Frontal cortex (tissue), 4 donors: ENCODE measurements at places on chromosomes 2 and 18.

GRCh38 chr2:950080-950966, at the start of gene SNTG2:
TSS of gene SNTG2 (plus strand) at chr2:950849. CDS start at chr2:950997, 148 bp downstream.
- DNase-seq, result peak; percentile 68

DNA sequence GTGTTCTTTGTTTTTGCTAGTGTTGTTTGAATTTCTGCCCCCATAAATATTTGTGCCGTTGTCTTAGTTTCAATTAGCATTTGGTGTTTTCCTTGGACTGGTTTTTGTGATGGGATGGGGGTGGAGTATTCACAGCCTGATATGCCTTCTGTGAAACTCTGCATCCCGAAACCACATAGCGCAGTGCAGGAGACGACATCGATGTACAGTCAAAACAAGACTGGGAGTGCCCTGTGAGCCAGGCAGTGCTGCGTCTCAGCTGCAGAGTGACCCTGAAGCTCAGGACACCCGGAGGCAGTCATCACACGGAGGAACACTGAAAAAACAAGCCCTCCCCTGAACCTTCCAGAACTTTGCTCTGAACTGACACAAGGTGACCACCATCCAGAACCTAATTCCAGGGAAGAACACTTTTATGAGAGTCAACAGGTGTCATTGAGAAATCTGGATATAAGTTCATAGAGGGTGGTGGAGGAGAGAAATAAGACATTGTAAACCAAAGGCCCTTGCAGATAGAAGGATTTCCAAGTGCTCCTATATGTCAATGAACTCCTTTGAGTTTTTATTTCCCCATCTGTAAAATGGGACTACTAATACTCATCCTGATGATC, 61.2 kb upstream of the CABLES1 start:
- DNase-seq, result no peak

GRCh38 chr18:46373791-46374190, 269.6 kb downstream of the HAUS1 start:
- no peak for DNase-seq

GRCh38 chr18:47882641-47883040, 47.8 kb downstream of the SMAD2 start:
- DNase-seq, result no peak

- DNase-seq, result no peak
These were observed 9.0 kb downstream of the EMX1 start for GRCh38 chr2:72926368-72926767.

GRCh38 chr2:203549406-203549805, 14.3 kb upstream of the RAPH1 start:
- DNase-seq, result no peak

GRCh38 chr18:36162981-36163380, 24.3 kb upstream of the MOCOS start:
- no peak for DNase-seq

DNA sequence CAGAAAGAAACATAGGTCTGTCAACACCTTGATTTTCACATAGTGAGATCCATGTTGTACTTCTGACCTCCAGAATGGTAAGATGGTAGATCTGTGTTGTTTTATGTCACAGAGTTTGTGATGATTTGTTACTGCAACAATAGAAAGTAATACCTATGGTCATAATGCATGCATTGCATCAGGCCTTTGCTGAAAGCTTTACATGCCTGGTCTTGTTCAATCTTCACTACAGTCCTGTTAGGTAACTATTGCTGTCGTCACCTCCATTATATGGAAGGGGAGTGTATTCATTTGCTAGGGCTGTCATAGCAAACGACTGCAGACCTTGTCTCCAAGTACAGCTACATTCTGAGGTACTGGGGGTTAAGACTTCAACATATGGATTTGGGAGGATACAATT, 243.5 kb downstream of the ANAPC1 start:
- DNase-seq, result no peak

DNA sequence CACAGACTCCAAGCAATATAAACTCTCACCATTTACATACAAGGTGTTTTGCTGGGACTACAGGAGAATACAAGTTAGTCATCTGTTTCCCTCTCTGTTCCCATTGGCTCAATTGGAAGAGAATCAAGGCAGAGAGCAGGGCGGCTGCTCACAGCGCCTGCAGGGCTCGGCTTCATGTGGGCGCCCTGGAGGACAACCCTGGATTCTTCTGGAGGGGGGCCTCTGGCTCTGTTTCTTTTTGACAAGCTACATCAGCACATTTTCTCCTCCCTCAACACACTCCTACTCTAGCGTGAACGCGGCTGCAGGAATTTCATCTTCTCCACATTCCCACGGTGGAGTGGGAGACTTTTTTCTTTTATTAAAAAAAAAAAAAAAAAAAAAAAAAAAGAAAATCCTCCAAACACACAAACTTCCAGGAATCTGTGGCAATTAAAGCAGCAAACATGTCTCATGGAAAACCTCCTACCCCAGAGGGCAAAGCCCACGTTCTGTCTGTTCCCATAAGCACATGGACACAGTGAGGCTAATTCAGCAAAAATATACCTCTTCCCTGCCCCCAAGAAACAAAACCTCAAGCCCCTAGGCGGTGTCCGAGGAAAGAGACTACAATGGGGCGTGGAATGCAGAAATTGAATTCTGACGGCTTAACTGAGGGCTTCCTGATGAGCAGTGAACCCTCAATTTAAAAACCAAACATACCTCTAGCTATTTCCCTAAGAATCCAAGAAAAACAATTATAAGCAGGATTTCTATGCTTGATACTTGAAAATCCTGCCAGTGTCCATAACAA, 50.6 kb downstream of the PARD6G start:
- no peak for DNase-seq

- DNase-seq, result no peak
These were observed 139.9 kb upstream of the MEX3C start for GRCh38 chr18:51337406-51337805.

DNA sequence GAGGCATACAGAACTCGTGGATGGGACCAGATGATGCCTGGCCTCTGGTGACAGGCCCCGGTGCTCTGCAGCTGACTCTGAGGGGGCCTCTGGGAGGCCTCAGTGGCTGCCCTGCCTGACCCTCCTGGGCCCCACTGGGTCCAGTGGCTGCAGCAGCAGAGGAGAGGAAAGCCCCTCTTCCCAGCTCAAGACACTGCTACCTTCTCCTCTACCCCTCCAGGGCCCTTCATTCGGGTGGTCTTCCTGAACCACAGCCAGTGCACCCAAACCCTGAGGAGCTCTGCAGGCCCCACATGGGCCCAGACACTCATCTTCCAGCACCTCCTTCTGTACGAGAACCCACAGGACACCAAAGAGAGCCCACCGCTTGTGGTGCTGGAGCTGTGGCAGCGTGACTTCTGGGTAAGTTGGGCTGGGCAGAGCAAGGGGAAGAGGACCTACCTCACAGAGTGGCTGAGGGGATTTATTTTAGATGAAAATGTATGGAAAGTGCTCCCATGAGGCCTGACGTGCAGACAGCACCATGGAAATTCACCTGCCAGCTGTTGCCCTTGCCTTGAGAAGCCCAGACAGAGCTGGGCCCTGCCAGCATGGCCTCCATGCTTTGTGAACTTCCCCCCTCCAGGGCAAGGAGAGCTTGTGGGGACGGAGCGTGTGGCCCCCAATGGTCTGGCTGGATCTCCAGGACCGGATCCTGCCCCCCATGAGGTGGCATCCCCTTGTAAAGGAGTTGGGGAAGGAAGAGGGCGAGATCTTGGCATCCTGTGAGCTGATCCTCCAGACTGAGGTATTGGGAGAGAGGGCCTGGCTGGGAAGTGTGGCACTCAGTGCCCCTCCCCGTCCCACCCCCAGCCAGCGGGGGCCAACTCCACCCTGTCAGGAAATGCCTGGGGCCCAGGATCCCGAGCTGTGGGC, 46.3 kb downstream of the LMAN2L start:
- no peak for DNase-seq

DNA sequence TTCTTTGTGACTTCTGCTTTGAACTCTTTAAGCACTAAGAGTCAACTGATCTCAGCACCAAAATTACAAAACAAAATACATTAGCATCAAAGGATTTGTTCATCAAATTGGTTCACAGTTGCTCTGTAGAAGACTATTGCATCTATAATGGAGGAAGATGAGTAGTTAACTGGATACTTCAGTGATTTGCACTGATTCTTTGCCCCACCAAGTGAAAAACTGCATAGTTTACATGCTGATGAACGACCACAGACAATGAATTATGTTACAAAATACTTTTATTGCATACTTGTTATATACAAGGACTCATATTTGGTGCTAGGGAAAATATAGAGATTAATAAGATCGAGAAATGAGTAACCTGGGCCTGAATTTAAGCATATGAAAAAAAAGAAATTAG, 107.2 kb downstream of the SCG2 start:
- no peak for DNase-seq

DNA sequence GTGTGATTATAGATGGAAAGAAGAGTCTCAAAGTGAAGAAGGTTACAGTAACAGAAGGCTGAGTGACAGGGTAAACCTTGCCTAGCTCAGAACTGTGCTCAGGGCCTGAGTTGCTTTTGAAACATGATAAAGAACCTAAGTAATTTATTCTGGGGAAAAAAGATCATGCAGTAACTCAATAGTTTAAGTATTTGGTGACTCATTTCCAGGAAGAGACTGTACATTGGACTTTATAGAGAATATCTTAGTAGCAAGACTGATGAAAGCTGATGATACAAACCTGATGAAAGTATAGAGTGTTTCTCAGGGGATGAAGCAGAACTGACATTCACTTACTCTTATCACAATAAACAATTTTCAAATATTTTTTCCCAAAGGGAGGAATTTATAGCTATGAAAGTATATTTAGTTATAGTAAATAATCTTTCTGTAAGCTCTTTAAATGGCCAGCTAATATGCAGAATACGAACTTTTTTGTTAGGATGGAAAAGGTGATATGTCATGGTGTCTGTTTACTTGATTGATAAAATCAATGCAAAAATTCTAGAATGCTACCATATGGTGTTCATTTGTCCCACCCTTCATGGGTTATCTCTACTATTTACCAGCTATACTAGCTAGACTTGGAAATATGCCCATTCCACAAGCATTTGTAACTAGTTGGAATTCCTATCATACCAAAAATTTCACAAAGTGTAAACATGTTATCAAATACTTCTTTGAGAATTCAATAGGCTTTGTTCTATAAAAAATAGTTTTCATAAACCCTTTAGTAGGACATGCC, 1265.5 kb upstream of the ACVR2A start:
- no peak for DNase-seq

GRCh38 chr2:215699700-215700538, 264.1 kb upstream of the FN1 start:
- no peak for DNase-seq
